ENCODE measurements at places on chromosomes 7 and 10.
A peak's percentile ranks its signal among the peaks of the same experiment; 100 is the strongest.

DNA sequence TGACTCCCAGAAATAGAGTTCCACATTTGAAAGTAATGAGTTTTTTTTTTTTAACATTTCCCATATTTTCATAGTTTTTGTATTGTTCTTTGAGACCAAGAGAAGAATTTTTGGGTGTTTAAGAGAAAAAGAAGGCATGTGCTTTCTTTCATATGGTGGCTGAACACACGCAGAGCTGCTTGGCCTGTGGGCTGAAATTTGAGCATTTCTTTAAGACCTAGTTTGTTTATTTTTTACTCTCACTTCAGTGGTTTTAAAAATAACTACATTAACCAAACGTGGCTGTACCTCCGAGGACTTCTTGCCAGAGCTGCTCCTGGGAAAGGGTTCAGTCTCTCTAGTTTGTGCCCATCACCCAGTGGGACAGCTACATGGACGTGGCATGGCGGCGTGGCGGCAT is 58.3 kb downstream of the INPP5A start:
- no peak overlapping the region for H3K4me3 ChIP-seq
- no peaks in the 10 kb centered on the region for H3K27me3 ChIP-seq
- peak overlapping the region; percentile 80 for H3K27ac ChIP-seq
- H3K4me1 ChIP-seq = peaks cover 62% of the 10 kb centered on the region
- DNase-seq = no peak

DNA sequence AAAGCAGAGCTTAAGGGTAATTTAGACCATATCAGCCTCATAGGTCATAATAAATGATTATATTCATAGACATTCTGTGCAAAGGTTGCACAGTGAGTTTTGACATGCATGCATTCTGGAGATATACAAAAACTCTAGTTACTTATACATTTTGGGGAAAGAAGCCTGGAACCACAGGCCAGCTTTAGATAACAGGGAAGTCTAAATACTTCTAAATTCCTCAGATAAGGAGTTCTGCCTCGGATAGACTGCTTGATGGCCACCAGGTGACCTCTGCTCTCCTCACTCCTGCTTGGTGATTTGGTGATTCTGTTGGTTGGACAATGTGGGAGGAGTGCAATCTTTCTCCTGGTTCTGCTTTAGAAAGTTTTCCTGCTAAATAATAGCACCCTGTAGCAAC is 77.9 kb downstream of the SGMS1 start:
- no peak overlapping the region for H3K27ac ChIP-seq
- no peaks in the 10 kb centered on the region for H3K36me3 ChIP-seq
- H3K27me3 ChIP-seq = no peaks in the 10 kb centered on the region
- H3K4me3 ChIP-seq = no peak overlapping the region
- no peak for DNase-seq
- peaks cover 15% of the 10 kb centered on the region for H3K4me1 ChIP-seq

DNA sequence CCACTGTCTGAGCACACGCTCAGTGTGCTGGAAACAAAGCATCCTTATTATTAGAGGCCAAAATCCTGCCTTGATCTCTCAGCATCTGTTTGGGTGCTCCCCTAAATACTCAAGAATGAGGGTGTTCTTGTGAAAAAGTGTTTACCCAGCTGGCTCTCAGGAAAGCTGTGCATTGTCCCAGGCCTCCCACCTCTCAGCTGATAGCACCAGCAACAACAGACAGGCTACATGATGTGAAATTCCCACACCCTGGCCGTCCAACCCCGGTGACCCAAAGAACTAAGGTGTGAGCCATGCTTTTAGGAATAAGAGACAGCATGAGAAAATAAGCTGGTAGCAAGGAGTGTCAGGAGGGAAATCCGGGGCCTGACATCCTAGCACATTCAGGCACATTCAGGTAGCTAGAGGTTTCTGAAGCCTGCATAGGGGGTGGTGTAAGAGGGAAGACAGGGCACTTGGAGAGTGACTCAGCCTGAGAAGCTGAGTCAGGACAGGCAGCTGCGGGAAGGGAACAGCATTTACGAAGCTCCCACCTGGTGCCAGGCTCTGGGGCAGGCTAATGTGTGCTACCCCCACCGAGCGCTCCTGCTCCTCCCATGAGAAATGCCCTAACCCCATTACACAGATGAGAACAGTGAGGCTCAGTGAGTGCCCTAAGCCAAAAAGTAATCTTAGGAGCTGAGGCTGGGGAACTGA is 205.6 kb downstream of the GRID1 start:
- no peak overlapping the region for H3K27ac ChIP-seq
- H3K27me3 ChIP-seq = no peaks in the 10 kb centered on the region
- DNase-seq = peak; percentile 54

DNA sequence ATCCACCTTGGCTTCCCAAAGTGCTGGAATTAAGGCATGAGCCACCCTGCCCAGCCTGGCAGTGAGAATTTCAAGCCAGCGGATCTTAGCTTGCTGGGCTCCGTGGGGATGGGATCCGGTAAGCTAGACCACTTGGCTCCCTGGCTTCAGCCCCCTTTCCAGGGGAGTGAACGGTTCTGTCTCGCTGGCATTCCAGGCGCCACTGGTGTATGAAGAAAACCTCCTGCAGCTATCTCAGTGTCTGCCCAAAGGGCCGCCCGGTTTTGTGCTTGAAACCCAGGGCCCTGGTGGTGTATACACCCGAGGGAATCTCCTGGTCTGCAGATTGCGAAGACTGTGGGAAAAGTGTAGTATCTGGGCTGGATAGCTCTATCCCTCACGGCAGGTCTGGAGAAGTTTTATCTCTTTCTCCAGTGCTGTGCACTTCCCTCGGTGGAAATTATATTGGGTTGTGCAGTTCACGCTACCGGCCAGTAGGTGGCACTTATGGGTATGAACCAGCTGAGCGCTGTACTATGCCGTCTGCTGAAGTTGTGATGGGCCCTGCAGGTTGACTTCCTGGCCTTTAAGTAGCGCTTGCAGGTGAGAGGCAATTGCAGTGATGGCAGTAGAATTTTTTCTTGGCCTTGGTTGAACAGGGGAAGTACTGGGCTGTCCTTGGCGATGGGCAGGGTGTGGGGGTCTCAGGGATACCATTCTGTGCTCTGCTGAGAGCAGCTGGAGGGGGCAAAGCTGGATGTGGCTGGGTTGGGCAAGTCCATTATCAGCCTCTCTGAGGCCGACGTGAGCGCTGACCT is 138.0 kb upstream of the MTPN start:
- no peak overlapping the region for H3K27ac ChIP-seq
- H3K4me3 ChIP-seq = no peak overlapping the region
- no peak for DNase-seq
- H3K36me3 ChIP-seq = no peaks in the 10 kb centered on the region
- no peaks in the 10 kb centered on the region for H3K4me1 ChIP-seq

DNA sequence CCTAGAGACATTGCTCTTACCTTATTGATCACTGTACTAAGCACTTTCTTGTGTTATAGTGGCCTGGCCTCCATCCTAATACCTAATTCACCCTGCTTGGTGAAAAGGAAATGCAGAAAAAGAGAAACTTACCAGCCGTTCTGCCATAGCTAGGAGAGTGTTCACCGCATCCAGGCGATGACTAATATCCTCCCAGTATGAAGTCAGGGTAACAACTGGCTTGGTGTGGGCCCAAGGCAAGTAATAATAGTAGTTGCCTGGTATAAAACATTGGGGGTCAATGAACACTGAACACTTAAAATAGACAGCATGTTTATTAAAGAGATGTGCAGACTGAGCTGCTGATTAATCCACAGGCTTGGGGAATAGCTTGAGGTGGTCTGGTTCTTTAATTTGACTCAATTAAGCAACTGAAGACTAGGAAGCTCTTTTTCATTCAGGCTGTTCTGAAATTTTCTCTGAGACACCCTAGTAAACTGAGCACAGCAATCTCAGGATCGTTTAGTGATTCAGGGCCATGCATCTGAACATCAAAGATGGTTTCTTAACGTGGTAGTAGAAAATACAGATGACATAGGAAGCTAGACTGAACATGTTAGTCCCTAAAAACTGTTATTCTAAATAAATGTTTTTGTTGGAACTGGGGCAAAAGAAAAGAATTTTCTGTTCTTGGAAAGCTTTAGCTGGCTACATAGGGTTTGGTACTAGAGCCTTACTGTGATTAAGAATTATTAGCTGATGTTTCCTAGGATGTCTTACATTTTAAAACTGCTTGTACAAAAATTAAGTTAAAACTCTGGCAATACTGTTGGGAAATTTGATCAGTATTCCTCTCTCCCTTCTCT is 102.2 kb downstream of the MYOF start:
- H3K4me3 ChIP-seq = no peak overlapping the region
- peaks cover 45% of the 10 kb centered on the region for H3K4me1 ChIP-seq
- peak overlapping the region; percentile 70 for H3K27ac ChIP-seq
- H3K27me3 ChIP-seq = no peaks in the 10 kb centered on the region
- no peak for DNase-seq
- H3K36me3 ChIP-seq = peaks cover 9% of the 10 kb centered on the region

DNA sequence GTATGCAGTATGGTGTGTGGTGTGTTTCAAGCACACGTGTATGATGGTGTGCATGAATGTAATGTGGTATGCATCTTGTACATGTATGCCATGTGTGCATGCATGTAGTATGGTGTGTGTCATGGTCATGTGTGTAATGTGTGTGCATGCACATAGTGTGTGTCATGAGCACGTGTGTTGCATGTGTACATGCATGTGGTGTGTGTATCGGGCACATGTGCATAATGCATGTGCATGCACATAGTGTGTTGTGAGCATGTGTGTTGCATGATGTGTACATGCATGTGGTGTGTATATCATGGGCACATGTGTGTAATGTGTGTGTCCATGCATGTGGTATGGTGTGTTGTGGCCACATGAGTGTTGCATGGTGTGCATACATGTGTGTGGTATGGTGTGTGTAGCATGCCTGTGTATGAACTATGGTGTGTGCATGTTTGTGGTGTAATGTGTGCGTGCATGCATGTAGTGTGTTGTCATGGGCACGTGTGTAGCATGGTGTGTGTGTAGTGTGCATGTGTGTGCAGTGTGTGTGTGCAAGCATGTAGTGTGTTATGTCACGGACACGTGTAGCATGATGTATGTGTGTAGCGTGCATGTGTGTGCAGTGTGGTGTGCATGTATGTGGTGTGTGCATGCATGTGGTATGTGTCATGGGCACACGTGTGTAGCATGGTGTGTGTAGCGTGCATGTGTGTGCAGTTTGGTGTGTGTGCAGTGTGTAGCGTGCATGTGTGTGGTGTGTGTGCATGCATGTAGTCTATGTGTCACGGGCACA is 17.6 kb downstream of the KNDC1 start:
- no peak overlapping the region for H3K27ac ChIP-seq
- H3K27me3 ChIP-seq = no peaks in the 10 kb centered on the region
- no peak for DNase-seq
- H3K36me3 ChIP-seq = no peaks in the 10 kb centered on the region

DNA sequence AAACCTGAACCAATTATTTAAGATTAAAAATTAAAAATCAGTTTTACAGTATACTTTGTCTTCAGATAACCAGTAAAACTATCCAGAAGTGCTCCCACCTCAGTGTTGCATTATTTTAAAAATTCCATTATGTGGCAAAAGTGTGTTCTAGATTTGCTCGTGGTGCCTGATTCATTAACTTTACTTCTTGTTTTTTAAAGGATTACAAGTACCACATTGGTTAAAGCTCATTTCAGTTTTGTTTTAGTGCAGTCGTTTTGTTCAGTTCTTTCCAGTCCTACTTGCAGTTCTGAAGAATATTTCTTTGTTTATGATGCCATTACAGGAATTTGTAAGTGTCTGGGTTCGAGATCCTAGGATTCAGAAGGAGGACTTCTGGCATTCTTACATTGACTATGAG is 69.0 kb downstream of the SNX10 start:
- no peaks in the 10 kb centered on the region for H3K4me1 ChIP-seq
- no peak overlapping the region for H3K27ac ChIP-seq
- no peak for DNase-seq
- no peak overlapping the region for H3K4me3 ChIP-seq

DNA sequence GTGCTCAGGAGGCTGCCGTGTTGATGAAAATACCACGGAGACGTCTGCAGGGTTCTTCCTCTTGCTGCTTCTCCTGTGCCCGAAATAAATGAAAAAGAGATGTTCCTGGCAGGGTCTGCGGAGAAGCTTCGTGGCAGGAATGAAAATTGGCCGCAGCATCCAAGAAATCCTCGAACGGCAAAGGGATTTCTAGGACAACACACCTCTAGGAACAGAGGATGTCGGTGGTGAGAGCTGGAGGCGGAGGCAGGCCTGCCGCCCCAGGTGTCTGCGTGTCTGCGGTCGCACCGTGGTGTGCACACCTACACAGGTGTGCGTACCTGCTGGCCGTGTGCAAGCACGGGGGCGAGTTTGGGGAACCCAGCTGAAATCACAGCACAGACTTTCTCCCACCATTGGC is 43.4 kb downstream of the TMEM130 start:
- no peaks in the 10 kb centered on the region for H3K36me3 ChIP-seq
- peaks cover 18% of the 10 kb centered on the region for H3K4me1 ChIP-seq
- no peak overlapping the region for H3K4me3 ChIP-seq
- H3K27me3 ChIP-seq = no peaks in the 10 kb centered on the region
- no peak for DNase-seq
- peak overlapping the region; percentile 16 for H3K27ac ChIP-seq

GRCh38 chr10:67912331-67912946 is 28.0 kb downstream of the SIRT1 start:
- H3K36me3 ChIP-seq = peaks cover 93% of the 10 kb centered on the region
- no peaks in the 10 kb centered on the region for H3K4me1 ChIP-seq

GRCh38 chr7:16816824-16817223 is 12.0 kb upstream of the AGR2 start:
- H3K27ac ChIP-seq = no peak overlapping the region
- H3K4me3 ChIP-seq = no peak overlapping the region
- H3K4me1 ChIP-seq = no peaks in the 10 kb centered on the region
- no peaks in the 10 kb centered on the region for H3K27me3 ChIP-seq
- DNase-seq = peak; percentile 23
- no peaks in the 10 kb centered on the region for H3K36me3 ChIP-seq

- H3K4me3 ChIP-seq = no peak overlapping the region
- no peaks in the 10 kb centered on the region for H3K36me3 ChIP-seq
- H3K4me1 ChIP-seq = no peaks in the 10 kb centered on the region
- H3K27me3 ChIP-seq = no peaks in the 10 kb centered on the region
- no peak overlapping the region for H3K27ac ChIP-seq
Observed at GRCh38 chr10:19491166-19491565, 325.1 kb upstream of the PLXDC2 start.

DNA sequence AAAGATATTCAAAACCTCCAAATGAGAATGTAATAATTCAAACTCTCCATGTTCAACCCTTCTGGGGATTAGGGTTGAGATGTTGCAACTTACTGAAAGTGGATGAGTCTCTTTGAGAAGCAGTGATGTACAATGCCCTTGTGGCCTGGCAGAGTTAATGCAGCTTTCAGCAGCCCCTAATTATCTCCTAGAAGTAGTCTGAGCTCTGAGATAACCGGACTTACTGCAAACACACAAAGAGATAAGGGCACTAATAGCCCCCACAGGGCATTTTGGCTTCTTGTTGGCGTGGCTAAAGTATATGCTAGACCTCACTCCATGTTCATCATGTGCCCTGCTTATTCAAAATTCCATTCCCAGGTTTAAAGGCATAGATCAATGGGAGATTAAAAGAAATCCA is 404.7 kb downstream of the NEBL start:
- H3K4me1 ChIP-seq = no peaks in the 10 kb centered on the region
- no peak overlapping the region for H3K4me3 ChIP-seq
- no peaks in the 10 kb centered on the region for H3K36me3 ChIP-seq

All from tibial artery (tissue), 4 donors.